ENCODE measurements at places on chromosomes 7 and 10. TPM values are rescaled to one million over a fixed set of nuclear protein-coding genes. Genes with fewer than 3 reads are reported as not detected.

DNA sequence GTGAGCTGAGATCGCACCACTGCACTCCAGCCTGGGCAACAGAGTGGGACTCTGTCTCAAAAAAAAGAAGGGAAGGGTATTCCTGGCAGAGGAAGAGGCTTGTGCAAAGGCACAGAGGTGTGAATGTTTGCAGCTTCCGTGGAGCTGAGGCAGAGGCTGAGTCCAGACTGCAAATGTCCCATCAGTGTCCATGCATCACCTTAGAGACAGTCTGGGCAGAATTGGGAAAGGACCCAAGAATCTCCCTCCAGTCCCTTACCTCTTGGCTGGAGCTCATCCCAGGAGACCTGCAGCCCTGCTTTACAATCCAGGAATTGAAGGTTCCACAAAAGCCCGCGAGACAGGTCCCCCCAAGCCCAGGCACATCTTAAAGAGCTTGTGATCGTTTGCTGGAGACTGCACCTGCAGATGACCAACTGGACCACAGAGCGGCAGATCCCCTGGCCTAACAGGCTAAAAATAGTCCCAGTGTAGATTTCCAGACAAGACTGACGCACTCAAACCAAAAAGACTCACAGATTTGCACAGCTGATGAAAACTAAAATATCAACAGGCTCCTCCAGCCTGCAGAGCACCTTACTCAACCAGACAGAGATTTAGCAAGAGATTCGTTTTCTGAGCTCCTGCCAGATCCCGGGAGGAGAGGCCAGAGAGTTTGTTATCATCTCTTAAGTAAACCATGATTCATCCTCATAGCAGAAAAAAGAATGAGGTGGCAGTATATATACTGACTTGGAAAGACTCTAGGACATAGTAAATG is 22.9 kb upstream of the NANOS1 start:
- no peak for ATAC-seq

The GRID2IP gene
- total RNA-seq = 0.21 TPM

DNA sequence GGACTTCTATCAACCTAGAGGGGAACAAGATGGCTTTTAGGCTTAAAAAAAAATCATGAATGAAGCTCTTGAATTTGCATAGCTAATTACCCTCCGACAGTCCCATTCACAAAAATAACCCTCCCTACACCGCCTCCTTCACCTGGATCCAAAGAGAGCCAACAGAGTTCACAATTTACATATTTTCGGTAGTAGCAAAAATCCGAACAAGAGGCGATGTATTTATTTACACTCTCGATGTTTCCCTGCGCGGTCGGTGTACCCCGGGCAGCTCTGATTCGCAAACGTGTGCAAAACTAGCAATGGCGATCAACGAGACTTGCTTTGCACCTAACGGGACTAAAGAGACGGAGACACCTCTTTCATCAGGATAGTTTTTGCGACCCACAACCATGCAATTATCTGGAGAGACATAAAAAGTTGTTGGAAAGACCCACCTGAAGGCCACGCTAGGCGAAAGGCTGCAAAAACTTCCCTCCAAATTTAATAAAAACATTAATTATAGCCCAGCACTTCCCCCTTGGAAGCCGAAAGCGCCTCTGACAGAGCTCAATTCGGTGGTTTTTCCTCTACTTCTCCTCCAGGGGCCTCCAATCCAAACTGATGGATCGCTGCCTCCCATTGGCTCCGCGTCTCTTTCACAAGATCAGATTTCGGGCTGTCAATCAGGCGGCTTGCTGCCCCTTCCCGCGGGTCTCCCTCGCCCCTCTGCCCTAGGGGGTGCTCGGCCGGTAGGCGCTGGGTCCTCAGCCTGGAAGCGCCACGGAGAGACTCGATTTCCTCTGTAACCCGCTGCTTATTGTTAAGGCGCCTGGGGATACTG is at the start of gene ETV1:
TSS of gene ETV1 (minus strand) at position 541 of the 823 bp plus-strand sequence. CDS start 614 bp downstream, outside the sequence.
- ATAC-seq = peak; percentile 27

DNA sequence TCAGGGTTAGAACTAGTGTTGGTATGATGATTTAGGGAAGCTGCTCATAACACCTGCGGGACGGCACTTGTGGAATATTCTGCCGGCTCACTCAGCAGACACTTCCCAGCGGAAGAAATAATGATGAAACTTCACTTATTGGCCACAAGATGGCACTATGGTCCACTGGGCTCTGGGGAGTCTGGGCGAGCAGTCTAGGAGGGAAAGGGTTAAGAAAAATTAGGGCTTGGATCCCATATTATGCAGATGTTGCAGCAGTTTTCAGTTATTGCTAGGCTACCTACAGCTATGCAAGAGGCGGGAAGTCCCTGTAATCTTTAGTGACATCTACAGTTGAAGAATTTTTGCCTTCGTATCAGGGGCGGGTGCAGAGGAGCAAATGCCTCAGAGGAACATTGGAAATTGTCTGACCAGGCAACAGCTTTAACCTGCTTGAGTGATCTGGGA is 238.7 kb upstream of the PRSS58 start:
- peak; percentile 42 for ATAC-seq

DNA sequence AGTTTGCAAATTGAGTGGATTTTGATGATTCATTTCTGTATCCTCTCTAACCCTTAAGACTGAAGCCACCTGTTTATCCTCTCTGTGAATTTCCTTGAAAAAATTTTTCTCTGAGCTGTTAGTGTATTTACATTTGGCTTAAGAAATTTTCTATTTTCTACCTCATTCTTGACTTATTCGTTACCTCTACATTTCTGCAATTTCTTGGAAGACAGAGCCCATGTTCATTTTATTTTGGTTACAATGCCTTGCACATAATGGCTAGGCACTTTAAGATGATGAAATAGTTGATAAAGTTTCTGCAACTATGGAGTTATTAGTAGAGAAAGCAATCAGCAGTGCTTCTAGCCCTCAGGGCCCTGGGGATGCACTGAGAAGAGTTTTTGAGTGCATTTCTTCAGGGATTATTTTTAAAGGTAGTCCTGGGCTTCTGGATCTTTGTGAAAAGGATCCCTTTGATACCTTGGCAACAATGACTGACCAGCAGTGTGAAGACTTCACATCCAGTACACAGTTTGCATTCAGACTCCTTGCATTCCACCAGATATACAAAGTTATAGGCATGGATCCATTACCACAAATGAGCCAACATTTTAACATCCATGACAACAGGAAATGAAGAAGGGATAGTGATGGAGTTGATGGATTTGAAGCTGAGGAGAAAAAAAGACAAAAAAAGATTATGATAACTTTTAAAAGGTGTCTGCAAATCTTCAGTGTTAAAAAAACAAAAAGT is 68.2 kb downstream of the CH25H start:
- no peak for ATAC-seq

- no peak for ATAC-seq
Observed at GRCh38 chr7:112880818-112881418, 90.7 kb upstream of the TMEM168 start.

The CDC14C gene
- total RNA-seq = not detected

- no peak for ATAC-seq
Observed at GRCh38 chr7:47024991-47025390, 556.9 kb downstream of the TNS3 start.

- no peak for ATAC-seq
Observed at GRCh38 chr7:103851357-103851756, 138.1 kb downstream of the RELN start.

DNA sequence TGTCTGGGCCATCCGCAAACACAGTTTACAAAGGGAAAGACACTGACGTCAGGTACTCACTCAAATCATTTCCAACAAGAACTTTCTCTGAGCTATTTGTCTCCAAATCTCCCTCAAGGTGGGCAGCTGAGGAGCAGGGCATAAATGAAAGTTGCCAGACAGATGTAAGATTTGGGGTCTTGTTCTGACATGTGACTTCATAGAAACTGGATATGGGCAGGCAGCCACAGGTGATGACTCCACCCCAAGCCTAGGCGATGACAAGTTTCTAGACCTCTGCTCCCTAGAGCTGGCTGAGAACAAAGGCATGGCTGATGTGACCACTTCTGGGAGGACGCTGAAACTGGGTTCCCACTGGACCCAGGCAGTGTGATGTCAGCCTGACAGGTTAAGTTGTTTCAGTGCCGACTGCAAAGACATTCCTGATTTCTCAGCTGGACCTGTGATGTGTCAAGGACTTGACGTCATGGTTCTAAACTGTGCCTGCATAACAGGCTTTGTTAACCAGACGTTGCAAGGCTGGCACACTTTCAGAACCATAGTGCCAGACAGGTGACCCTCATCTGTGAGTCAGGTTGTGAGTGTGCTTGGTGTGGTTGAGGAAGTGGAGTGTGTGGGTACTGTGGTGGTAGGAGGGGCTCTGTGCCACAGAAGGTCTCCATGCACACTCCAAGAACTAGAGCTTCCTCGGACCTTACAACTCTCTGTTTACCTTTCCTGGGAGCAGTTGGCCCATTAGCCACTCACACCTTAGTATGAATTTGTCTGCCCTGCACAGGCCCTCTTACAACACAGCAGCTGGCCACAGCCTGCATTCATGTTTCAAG is 39.9 kb upstream of the EBF3 start:
- no peak for ATAC-seq

GRCh38 chr7:44797329-44798258 is 1.1 kb downstream of the PPIA start:
- ATAC-seq = peak; percentile 62

All from motor neuron (in vitro differentiated cells).